NCI-H1417 treated with DMSO at 0.1 percent for 48 hours (cell line): ENCODE measurements at places on chromosomes 1 and 21.

GRCh38 chr1:222927031-222927430, 112.2 kb downstream of the DISP1 start:
- no peak for DNase-seq

DNA sequence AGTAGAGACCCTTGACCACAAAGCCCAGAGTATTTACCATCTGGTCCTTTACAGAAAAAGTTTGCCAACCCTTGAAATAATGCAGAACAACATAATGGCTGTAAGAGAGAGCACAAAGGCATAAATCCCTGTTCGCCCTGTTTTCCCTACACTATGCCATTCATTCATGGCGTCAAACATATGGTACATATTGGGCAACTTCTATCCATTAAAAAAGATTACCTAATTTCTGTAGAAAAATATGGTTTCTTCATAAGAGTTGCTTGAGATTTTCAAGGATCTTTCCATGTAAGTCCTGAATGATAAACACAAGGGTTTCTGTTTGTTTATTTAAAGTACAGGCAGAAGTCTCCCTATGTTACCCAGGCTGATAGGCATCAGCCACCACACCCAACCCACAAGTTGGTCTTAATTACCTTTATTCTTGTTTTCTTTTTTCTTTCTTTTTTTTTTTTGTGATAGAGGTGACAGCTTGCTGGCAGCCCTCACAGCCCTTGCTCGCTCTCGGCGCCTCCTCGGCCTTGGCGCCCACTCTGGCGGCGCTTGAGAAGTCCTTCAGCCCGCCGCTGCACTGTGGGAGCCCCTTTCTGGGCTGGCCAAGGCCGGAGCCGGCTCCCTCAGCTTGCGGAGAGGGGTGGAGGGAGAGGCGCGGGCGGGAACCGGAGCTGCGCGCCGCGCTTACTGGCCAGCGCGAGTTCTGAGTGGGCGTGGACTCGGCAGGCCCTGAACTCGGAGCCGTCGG, 68.3 kb upstream of the NR5A2 start:
- no peak for DNase-seq

- no peak for DNase-seq
Observed at GRCh38 chr1:160664573-160665051, 17.8 kb upstream of the SLAMF1 start.

DNA sequence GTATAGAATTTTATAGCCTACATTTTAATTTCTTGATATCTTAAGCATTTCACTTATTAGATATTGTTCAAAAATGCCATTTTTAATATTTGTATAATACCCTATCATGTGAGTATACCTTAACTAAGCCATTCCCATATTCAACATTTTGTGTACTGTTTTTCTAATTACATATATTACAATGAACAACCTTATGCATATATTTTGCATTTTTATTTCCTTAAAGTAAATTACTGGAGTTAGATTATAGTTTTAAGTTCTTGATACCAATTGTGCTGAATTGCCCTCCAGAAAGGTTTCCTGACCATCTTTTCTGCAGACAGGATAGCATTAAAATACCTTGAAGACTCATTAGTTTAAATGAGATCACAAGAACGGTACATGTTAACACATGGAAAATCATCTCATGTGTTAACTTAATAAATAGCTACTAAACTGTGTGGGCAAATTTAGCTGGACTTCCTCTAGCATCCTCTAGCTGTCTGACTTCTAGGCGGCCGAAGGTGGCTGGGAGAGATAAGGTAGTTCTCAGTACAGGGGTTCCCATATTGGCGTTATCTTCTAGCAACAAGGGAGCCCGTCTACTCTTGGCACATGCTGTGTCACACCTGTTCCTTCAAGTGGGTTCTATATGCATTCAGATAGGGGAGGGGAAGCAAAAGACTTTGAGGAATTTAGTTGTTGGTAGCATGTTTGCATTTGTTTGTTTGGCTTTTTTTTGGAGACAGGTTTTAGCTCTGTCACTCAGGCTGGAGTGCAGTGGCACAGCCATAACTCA, 8.9 kb downstream of the DCLRE1B start:
- no peak for DNase-seq

DNA sequence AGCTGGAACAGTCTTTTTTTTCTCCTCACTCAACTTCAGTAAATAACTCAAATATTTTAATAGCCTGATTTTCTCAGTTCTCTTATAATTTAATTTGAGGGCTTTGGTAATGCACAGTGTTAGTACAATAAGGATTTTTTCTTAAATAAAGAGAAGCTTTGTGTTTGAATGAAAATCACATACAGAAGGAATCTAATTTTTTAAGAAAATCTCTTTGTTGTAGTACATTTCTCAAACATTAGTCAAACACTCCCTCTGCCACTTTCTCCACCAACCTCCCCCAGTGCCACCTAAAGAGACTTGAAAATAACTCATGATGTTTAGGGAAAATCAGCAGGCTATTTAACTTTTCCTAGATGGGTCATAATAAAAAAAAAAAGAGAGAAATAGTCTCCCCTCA, 42.3 kb upstream of the ACP6 start:
- DNase-seq = no peak

DNA sequence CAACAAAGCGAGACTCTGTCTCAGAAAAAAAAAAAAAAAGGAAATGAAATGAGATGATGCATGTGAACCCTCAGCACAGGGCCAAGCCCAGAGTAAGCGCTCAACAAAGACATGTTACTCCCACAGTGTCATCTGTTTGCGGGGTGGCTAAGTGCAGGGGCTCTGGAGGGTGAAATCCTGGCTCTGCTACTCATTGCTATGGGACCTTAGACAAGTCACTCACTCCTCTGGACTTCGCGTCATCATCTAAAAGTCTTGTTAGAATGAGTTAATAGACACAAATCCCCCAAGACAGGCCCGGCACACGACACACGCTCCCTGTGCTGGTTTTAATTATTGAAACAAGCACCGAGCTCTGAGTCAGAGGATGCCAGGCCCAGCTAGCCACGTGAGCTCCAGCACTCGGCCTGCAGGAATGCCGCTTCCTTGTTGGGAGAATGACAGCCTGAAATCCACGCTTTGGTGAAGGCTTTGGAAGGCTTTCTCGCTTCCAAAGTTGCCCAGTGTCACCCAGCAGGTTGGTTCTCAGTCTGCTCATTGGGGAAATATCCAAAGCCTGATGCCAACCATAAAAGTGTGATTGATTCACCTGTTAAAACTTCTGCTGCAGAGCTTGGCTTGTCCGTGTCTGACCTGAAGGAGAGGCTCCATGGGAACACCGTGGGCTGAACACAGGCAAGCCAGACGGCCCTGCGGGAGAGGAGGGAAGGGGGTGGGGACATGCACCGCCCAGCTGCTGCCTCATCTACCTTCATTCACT, 36.7 kb upstream of the TARDBP start:
- DNase-seq = no peak

- DNase-seq = no peak
Observed at GRCh38 chr1:36869054-36869453, 165.3 kb downstream of the GRIK3 start.

DNA sequence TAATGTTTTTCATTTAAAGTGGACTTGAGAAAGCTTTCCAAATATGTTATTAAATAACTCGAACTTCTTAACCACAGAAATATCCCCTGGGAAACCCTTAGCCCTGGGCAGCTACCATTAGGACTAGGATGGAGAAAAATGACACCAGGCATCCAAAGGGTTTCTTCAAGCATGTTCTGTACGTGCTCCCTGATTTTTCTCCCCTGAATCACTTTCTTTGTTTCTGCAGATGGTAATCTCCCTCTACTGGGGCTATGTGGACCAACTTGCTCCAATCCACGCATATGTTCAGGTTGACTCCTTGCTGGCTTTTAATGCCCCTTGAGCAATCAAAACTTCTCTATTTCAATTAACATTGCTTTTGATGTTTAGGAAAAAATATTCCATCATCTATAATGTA, 312.7 kb upstream of the C1orf87 start:
- no peak for DNase-seq

DNA sequence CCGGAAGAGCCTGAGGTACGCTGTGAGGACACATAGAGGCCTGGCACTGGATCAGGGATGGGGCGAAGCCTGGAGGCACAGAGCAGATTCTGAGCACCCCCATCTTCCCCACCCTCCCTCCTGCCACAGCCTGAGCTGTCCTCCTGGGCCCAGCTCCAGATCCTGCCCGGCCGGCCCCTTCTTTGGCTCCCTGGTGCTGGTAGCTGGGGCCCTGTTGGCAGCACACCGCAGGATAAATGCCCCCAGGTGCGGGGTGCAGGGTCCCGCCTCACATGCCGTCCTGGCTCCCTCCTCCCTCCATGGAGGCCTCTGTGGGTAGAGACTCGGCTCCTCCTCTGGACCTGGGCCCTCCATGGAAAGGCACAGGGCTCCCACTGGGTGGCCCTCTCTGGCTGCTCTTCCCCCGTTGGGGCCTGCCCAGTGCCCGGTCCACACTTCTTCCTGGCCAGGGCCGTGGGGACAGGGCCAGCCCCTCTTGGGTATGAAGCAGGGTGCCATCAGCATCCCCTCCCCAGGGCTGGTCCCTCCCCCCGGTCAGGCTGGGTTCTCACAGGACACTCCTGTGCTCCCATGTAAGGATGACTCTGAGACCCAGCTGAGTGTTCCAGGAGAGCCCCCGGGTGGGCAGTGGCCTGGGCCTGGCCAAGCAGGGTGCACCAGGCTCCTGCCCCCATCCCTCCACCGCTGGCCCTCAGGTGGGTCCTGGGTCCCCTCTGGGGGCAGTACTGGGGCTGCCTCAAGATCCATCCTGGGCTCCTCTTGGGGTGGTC, 1.1 kb upstream of the OBSCN start:
- DNase-seq = no peak

GRCh38 chr1:57423135-57423655, 665 bp downstream of the DAB1 start:
- DNase-seq = no peak

DNA sequence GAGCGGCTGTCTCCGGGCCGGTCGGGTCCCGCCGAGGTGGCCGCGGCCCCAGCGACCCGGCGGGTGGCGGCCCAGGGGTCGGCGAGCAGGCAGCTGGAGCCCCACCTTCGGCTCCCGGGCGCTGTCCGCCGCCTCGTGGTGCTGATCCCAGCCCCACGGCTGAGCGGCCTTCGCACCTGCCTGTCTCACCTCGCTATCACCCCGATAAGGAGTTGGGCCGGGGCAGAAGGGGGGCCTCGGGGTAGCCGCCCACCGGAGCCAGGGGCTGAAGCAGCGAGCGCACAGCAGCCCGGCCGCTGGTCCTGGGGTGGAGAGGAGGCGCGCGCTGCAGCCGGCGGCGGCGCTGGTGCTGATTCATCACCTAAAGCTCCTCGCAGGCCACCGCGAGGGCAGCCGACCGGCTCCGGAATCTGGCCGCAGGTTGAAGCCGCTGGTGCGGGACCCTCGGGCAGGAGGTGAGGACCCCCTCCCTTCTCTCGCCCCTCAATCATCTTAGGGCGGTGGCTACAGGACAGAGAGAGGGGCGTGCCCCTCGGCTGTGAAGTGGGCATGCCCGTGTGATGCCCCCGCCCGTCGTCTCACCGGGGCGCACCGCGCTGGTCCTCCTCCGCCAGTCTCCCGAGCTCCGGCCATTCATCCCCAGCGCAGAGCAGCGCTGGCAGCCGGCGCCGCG, 575 bp downstream of the TRIM67 start:
- no peak for DNase-seq

DNA sequence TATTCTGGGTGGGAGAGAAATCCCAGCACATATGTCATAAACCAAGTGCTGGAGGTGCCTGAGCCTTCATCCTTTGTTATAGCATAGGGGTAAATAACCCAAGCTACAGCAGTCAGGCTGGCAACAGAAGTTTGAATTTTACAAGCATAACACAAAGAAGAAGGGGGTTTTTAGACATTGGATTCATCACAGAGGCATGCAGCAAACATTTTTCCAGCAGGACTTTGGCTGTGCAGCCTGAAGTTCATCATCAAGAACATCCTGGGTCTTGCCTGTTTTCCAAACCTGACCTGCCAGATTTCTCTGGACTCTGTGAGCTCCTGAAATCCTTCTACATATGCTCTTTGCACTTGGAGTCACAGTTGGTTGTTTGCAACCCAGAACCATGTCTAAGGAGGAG, 16.2 kb downstream of the PTGER3 start:
- DNase-seq = no peak

GRCh38 chr21:35478161-35479064, 429.3 kb upstream of the RUNX1 start:
- no peak for DNase-seq

GRCh38 chr1:171654201-171654941, 1.9 kb upstream of the MYOC start:
- DNase-seq = no peak

- DNase-seq = no peak
Observed at GRCh38 chr21:42113926-42114409, 42.9 kb downstream of the UMODL1 start.

GRCh38 chr1:229027622-229028182, 243.2 kb upstream of the RAB4A start:
- DNase-seq = no peak

GRCh38 chr1:61270107-61270506, 187.7 kb downstream of the NFIA start:
- no peak for DNase-seq

- DNase-seq = no peak
Observed at GRCh38 chr21:36132696-36133095, 2.2 kb upstream of the CBR3 start.

DNA sequence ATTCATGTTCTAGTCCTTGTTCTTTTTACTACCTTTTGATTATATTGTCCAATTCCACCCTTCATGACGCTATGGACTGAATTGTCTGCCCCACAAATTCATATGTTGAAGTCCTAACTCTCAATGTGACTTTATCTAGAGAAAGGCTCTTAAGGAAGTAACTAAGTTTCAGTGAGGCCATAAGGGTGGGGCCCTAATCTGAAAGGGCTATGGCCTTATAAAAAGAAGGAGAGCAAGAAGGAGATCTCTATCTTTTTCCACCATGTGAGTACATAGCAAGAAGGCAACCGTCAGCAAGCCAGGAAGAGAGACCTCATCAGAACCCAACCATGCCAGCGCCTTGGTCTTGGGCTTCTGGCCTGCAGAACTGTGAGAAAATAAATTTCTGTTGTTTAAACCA, 95.9 kb downstream of the HIVEP3 start:
- no peak for DNase-seq

DNA sequence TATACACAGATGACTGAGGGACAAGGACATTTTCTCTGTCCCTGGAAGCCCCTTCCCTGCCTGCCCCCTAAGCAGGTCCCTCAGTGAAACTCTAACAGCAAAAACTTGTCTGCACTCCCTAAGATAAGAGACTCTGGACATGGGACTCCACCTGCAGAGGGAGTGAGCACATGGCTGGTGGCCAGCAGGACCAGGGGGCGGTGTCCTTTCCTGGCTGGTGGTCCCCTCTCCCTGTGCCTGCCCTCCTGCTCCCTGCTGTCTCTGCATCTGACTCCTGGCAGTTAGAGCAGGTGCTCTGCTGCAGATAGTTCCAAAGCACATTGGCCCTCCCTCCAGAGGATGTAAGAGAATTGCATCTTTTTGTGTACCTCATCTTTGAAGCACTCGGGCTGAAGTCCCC, 215.5 kb downstream of the GRIK3 start:
- no peak for DNase-seq

- no peak for DNase-seq
Observed at GRCh38 chr1:60296794-60297193, 223.2 kb upstream of the C1orf87 start.

- no peak for DNase-seq
Observed at GRCh38 chr1:94124538-94124937, 3.6 kb upstream of the ABCA4 start.

GRCh38 chr1:58695206-58695605, 4.7 kb downstream of the MYSM1 start:
- DNase-seq = no peak
